Brain pericyte (primary cell): ENCODE measurements at places on chromosomes 4 and X.

DNA sequence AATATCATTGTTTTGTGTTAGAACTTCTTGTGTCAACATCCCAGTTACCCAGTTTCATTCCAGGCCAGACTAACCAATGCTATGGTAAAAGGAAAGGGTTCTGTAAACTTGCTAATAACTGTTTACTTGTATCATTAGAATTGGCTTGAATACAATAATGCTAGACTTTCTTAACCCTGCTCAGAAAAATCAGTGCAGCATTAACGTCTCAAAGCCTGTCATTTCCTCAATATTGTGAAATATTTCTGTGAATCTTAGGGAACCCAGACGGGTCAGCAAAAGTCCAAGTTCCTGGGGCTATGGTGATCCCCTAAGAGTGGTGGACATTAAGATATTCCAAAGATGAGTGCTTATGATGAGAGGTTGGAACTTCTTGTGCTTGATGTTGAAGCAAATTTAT lies 541.2 kb upstream of the MAGEB18 start:
- no peak for DNase-seq

DNA sequence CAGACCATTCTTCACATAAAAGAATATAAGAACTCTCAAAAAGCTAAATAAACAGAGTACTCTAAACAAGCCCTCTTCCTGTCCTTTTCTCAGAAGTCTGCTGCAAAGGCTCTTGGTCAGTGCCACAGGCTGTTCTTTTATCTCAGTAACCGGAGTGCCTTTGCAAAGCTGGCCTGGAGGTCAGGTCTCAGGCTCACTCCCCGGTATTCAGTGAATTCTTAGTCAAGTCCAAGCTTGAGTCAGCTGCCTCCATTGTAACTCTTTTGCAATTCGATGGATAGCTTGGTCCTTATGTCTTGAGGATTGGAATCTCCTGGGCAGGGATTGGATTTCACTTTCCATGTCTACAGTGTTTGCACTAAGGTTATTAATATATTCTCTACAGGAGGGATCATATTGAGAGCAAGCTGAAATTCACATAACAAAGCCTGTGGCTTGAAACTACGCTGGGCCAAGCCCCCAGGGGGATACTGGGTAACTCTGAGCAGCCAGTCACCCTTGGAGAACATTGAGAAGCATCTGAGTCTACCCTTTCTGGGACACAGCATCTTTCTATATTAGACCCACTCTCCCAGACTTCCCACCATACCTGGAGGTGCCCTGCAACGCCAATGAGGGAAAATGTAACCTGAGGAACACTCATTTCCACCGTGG lies 10.0 kb upstream of the HS6ST2 start:
- DNase-seq = no peak

DNA sequence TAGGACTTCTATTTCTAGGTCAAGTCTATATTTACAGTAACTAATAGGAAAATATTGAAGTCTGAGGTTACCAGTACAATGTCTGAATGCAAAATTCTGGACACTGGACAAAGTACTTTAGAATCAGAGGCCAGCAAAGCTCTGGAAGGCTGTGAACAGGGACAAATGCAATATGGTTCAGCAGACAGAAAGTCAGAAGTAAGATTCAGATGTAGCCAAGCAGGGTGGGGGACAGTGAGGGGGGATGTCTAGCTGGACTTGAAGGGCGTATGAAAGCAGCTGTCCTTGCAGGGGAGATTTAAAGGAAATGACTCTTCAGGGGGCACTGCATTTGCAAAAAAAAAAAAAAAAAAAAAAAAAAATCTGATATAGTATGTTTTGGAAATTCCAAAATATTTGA lies 2.9 kb downstream of the SORBS2 start:
- DNase-seq = no peak

DNA sequence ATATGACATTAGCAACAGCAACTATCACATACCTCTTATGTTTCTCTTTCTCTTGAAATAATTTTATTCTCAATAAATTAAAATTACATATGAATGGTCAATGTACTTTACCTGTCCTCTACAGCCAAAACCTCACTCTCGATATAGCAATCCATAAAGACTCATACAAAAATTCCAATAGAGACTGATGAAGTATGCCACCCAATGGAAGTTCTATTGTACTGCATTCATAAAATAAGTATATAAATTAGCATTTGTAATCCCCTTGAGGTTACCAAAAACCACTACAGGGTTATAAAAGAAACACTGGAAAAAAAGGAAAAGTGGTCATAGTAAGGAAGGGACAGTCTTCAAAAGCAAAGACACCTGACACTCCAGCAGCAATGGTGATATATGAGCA lies 32.8 kb downstream of the CLDN2 start:
- DNase-seq = no peak

GRCh38 chr4:24846716-24847115 lies 51.3 kb downstream of the SOD3 start:
- no peak for DNase-seq

DNA sequence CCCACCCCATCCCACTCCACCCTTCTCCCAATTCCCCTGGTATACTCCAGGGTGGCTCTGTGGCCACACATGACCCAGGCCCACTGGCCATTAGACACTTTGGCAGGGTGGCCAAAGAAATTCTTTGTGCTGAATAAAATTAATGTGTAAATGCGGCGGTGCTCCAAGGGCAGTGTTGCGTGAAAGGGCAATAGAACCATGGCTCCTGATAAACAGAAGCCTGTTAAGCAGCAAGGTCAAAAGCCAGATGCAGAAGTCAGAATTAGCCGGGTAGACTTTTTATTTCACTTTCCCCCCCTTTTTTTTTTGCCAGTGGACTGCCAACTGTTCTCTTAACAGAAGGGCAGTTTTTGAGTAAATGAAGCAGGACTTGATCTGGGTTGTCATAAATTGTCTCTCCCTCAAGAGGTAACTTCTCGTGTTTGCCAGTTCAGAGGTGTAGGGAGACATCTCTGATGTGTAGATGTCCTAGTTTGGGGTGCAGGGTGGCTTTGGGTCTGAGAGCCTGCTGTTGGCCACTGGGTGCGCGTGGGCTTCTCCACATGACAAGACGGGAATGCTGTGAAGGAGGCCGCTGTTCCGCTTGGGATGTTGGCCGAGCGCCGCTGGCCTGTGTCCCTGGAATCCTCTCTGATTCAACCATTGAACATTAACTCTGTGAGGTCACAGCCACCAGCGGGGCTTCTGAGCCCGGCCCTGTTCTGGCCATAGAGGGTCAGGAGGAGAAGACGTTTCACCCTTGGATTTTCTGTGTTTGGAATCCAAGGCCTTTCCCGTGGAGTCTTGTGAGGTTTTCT lies 139.5 kb downstream of the TBL1X start:
- no peak for DNase-seq
